NCI-H1092 (cell line): ENCODE measurements at places on chromosomes 12 and 14.

DNA sequence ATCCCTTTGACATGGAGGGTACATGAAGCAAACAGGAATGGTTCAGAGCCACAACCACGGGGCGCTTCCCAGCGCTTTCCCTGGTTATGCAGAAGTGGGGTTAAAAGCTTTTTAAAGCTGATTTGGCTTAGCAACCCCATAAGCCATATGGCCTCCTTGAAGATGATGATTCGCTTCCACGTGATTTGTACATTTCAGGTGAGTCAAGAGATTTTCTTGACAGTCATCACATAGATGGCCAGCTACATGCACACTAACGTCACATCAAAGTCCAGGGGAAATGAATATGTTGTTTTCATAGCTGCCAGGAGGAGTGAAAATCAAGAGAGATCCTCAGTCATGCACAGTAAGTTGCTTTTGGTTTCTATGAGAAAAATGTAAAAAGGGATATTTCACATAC lies 309.7 kb downstream of the TMEM132D start:
- no peak for DNase-seq

DNA sequence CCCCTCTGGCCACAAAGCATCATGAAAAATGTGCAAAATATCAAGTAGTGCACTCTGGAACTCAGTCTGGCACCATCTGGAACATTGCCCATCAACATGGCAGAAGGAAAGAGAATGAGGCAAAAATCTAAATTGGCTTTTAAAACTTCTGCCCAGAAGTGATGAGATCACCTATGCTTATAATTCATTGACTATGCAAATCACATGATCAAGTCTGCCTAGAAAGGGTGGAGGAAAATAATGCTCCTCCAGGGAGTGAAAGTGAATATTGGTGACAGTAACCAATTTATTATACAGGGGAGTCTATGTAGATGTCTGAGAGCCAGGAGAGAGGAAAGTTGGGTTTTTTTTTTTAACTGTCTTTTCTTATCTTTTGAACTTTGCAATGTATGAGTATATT lies 73.3 kb upstream of the HIF1A start:
- no peak for DNase-seq

- no peak for DNase-seq
These were observed 43.4 kb upstream of the DUSP6 start for GRCh38 chr12:89395712-89396111.

DNA sequence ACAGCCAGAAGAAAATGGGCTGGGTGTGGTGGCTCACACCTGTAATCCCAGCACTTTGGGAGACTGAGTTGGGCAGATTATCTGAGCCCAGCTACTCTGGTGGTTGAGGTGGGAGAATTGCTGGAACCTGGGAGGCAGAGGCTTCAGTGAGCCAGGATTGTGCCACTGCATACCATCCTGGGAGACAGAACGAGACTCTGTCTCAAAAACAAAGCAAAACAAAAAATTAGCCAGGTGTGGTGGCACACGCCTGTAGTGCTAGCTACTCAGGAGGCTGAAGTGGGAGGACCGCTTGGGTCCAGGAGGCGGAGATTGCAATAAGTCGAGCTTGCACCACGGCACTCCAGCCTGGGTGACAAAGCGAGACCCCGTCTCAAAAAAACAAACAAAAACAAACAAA lies 3.8 kb upstream of the EMP1 start:
- no peak for DNase-seq

- no peak for DNase-seq
These were observed 998 bp upstream of the CYP27B1 start for GRCh38 chr12:57767876-57768275.

- no peak for DNase-seq
These were observed 250.9 kb downstream of the PDZRN4 start for GRCh38 chr12:41438854-41439541.

GRCh38 chr12:20602641-20603391 lies 92.3 kb upstream of the SLCO1C1 start:
- DNase-seq: no peak

GRCh38 chr12:8821591-8821990 lies 830 bp upstream of the A2ML1 start:
- no peak for DNase-seq

- DNase-seq: peak; percentile 74
These were observed at the start of gene NFKBIA for GRCh38 chr14:35404449-35405303. Gene NFKBIA, minus strand, starts transcription at chr14:35404749. Its CDS starts 105 bp downstream, at chr14:35404644.

DNA sequence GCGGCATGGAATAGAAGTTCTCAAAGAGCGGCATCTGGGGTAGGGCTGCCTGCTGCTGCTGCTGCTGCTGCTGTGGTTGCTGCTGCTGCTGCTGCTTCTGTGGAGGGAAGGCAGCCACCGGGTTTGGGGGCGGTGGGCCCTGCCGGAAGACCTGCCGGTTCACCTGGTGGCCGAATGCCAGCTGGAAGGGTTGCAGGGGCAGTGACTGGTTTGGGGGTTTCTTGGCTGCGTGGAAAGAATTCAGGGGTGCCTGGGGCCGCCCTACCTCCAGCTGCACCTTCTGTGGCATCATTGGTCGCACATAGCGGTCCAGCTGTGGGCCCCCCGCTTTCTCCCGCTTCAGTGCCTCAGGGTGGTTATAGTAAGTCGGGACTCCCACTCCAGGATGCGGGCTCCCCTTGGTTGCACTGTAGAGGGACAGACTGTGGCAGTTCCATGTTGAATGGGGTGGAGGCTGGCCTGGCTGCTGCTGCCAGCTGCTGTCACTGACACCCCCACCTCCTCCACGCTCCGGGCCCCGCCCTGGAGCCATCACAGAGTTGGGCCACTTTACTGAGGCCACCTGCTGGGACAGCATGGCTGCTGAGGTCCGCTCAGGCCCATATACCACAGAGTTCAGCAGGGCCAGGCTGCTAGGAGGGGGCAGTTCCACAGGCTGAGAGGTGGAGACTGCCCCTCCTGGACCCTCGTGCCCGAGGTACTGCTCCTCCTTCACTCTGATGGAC lies 25.2 kb upstream of the PNMA1 start:
- DNase-seq: no peak

DNA sequence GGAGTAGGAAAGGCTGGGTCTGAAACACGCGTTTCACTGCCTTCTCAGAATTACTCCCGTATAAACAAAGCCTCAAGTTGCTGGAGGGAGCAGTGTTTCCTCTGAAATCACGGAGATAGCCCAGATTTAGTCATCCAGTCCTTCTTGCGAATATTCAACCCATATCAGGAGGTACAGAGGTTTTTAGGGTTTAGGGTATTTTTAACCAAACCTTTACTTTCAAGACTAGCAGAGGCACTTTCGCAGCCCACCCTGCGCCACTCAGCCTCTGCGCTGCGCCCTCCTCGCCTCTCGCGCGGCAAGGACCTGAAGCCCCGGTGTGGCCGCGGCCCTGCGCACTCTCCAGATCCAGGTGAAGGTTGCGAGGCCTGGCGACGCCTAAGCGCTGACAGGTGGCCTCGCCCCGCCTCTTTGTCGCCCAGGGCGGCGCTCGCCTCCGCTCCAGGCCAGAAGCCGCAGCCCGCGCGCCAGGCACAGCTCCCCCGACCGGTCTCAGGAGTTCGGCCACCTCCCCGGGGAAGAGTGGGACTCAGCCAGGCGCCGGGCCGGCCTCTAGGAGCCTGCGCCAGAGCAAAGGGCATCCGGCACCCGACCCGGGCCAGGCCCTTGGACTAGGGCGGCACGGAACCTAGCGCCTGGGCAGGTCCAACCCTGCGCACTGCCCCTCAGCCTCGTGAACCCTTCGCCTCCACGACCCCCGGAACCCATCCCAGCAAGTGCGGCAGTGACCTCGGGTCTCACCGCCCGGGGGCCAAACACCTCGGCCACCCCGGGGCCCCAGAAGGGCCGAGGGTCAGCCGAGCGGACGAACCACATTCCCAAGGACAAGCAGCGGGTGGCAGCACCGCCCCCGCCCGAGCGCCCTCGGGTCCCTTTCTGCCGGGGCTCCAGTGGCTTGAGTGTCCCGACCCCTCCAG lies 1.8 kb upstream of the SAMD4A start:
- DNase-seq: peak; percentile 6

DNA sequence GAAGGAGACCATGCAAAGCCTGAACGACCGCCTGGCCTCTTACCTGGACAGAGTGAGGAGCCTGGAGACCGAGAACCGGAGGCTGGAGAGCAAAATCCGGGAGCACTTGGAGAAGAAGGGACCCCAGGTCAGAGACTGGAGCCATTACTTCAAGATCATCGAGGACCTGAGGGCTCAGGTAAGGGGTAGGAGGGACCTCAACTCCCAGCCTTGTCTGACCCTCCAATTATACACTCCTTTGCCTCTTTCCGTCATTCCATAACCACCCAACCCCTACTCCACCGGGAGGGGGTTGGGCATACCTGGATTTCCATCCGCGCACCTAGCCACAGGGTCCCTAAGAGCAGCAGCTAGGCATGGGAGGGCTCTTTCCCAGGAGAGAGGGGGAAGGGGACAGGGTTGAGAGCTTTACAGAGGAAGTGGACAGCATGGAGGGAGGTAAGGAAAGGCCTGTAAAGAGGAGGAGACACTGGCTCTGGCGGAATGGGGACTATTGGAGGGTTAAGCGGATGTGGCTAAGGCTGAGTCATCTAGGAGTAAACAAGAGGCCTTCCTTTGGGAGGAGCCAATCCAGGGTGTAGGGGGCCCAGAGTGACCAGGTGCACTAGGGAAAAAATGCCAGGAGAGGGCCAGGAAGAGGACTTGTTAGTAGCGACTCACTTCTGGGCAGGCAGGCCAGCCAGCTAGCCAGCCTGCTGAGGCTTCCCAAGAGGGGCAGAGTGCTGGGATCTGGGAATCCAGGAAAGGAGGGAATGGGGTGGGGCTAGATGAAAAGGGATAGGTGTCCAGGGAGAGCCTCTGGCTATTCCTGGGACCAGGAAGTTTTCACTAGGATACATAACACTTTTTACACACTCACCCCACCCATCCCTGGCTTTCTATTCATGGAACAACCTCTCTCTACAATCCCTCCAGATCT lies 754 bp downstream of the KRT18 start:
- DNase-seq: no peak

- no peak for DNase-seq
These were observed 167.3 kb upstream of the SSTR1 start for GRCh38 chr14:38040411-38040810.
